Non-pigmented ciliary epithelial cell (primary cell): ENCODE measurements at places on chromosomes 12 and 14.

- DNase-seq = no peak
Measured at GRCh38 chr12:52493172-52493571, at the start of gene KRT6A. Gene KRT6A (minus strand): TSS chr12:52493257. CDS start chr12:52493188, 69 bp downstream.

DNA sequence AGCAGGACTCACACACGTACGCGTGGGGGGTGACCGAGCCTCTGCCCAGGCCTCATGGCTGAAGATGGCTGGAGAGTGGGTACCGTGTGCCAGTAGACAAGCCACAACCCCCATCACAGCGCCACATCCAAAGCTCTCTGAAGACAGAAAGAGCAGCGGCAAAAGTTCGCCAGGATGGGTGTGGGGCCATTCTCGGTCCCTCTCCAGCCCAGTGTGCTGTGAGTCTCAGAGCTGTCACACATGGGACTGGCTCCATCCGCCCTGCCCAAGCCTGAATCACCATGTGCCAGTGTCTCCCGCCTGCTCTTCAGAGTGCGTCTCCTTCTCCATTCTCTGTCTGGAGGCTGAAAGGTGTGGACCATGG is 5.7 kb downstream of the TMEM179 start:
- DNase-seq = no peak

- DNase-seq = no peak
Measured at GRCh38 chr12:2876431-2877046, 435 bp downstream of the FOXM1 start.

GRCh38 chr12:131525795-131526508 is 184.9 kb upstream of the SFSWAP start:
- no peak for DNase-seq

DNA sequence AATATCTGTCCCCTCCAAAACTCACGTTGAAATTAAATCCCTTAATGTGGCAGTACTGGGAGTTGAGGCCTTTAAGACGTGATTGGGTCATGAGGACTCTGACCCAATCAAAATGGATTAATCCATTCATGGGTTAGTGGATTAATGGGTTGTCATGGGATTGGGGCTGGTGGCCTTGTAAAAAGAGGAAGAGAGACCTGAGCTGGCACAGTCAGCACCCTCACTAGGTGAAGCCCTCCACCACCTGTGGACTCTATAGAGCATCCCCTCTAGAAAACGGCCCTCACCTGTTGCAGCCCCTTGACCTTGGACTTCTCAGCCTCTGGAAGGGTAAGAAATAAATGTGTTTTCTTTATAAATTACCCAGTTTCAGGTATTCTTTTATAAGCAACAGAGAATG is 53.0 kb downstream of the SPRING1 start:
- no peak for DNase-seq

DNA sequence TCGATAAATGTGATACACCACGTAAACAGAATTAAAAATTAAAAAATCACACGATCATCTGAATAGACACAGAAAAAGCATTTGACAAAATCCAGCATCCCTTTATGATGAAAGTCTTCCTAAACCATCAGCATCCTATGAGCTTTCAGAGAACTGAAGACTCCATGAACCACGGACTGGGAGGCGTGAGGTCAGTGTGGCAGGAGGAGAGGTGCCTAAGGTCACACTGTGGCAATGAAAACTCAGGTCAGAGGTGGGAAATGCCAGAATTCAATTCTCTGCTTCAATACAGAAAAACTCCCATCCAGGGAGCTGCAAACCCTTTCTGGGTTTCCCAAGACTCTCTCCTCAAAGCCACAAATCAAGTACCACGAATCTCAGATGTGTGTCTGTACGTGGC is 51.6 kb downstream of the KDM2B start:
- no peak for DNase-seq

- no peak for DNase-seq
Measured at GRCh38 chr14:76643887-76644286, 117.4 kb upstream of the VASH1 start.

GRCh38 chr14:22300646-22301045 is 288.4 kb downstream of the DAD1 start:
- no peak for DNase-seq

- no peak for DNase-seq
Measured at GRCh38 chr12:108966378-108967151, 54.3 kb downstream of the SVOP start.

- no peak for DNase-seq
Measured at GRCh38 chr12:53061404-53062010, 11.6 kb downstream of the TNS2 start.

- no peak for DNase-seq
Measured at GRCh38 chr14:74685921-74686678, 26.8 kb downstream of the AREL1 start.

DNA sequence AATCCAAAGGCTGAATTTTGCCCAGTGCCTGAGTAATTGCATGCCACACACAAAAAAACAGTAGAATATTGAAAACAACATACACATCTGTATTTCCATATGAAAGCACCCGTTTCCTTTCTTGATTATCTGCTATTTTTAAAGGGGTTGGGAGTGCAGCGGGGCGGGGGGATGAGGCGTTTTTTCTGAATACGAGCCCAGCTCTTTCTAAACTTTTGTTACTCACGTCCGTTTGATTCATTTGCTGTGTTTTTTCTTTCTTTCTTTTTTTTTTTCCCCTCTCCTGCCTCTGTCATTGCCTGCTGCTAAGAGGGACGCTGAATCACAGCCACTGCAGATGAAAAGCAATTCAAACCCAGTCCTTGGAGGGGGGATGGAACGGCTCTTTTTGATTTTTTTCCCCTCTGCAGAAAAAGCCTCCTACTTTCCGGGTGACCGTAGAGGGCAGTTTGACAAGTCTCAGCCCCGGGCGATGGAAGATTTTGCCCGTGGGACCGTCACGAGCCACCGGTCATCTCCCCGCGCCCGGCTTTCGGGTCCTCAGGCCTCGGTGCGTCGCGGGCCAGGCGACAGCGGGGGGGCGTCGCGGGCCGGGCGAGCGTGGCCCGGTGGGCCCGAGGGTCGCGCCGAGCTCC is 572 bp upstream of the RASSF8 start:
- peak; percentile 65 for DNase-seq

GRCh38 chr12:52575948-52576347 is 2.3 kb upstream of the KRT74 start:
- DNase-seq = no peak

DNA sequence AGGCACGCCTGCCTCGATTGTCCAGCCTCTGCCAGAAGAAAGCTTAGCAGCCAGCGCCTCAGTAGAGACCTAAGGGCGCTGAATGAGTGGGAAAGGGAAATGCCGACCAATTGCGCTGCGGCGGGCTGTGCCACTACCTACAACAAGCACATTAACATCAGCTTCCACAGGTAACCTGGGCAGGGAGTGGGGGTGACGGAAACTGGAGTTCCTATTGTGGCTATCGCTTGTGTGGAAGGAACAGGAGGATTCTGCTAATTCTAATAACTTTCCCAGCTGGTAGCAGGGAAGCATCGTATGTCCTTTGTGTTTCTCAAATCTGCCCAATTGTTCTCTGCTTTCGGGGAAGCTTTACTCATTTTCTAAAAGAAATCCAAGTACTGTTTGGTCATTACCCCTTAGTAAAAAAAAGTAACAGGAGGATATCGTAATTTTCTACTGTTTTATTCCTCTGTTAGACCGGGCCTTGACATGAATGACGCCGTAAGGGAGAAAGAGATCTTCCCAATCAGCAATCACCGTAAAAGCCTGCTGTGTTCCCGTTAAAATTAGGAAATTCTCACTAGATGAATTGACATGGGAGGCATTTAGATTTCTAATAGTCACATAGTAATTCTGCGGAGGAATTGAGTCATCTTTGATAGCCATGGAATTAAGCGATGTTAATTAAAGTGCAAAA is 449 bp downstream of the THAP2 start:
- DNase-seq = no peak

GRCh38 chr12:75974323-75975187 is 57.0 kb downstream of the PHLDA1 start:
- no peak for DNase-seq

DNA sequence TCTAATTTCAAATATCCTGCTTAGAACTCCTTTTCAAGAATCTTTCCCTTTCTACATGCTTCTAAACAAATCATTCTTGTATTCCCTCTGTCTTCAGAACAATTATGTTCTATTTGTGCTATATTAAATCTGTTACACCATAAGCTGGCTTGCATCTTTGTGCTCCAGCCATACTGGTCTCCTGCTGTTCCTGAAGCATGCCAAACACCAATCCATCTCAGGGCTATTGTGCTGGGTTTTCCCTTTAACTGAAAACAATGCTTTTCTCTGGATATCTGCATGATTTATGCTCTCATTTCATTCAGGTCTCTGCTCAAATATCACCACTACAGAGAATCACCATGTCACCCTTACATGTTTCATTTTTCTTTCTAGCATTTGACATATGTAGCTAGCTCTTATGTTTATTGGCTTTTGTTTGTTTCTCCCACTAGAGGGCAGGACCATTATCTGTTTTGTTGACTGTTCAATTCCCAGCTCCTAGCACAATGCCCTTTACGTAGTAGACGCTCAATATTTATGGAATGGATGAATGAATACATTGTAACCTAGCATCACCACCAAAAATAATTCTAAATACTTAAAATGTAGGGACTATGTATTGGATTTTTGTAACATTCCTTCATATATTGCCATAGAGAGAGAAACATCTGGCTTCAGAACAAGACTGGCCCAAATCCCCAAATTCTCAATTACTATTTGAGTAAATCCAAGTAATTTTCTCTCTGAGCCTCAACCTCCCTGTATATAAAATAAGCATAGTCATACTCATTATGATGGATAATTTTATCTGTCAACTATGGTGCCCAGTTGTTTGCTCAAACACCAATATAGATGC is 302.0 kb upstream of the SYT1 start:
- no peak for DNase-seq

DNA sequence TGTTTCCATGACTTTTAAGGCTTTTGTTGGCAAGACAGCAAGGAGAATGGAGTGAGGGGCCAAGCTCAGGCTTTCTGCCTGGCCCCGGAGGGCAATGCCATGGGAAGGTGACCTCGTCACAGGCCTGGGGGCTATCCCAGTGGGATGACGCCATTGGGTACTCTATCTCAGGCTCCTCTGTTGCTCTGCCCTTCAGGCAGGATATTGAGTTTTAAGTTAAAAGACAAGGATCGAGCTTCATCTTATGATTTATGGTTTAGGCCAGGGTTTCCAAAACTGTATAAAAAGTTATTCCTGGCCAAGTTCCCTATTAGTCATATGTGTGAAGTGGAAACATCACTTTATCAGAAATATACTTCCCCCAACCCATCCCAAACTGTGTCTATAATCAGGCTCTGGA is 127.7 kb downstream of the ZFP36L1 start:
- DNase-seq = no peak

DNA sequence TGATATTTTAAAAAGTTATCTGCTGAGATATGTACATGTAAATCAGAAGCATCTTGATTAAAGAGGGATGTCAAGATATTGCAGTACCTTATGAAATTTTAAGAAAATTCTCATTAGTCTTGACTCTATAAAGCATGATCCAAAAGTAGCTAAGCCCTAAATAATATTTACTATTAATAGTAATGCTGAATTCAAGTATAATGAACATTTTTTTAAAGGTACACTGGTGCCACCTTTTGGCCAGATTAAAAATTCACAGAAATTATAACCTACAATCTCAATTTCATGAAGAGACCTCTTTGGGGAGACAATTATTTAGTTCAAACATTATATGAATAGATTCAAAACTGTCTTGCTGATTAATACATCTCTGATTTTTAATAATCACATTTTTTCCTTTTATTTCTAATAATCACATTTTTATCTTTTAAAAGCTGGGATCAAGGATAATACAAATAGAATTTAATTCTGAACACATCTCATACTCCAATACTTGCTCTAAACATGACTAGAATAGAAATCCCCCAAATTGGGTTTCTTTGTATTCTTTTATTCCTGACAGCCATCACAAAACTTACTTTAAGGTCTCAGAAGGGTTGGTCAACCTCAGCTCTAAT is 13.4 kb downstream of the AKAP5 start:
- DNase-seq = no peak

GRCh38 chr14:63896278-63896720 is 43.5 kb downstream of the SYNE2 start:
- DNase-seq = peak; percentile 71

GRCh38 chr14:69242311-69243224 is 17.4 kb upstream of the GALNT16 start:
- peak; percentile 40 for DNase-seq

DNA sequence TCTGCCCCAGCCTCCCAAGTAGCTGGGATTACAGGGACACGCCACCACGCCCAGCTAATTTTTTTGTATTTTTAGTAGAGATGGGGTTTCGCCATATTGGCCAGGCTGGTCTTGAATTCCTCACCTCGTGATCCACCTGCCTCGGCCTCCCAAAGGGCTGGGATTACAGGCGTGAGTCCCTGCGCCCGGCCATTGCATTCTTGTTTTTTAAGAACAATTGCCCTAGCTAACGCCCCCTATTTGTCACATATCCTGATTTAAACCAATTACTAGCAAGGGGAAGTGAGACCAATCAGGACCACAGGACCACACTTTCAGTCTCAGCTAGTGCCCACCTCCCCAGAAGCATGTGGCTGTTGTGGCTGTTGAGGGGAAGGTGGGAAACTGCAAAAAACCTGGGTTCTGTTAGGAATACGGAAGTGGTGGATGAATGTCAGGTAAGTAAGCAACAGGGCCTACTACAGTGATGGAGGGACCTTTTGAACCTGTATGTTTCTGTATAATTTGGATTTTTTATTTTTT is 37.8 kb upstream of the NFYB start:
- DNase-seq = no peak

DNA sequence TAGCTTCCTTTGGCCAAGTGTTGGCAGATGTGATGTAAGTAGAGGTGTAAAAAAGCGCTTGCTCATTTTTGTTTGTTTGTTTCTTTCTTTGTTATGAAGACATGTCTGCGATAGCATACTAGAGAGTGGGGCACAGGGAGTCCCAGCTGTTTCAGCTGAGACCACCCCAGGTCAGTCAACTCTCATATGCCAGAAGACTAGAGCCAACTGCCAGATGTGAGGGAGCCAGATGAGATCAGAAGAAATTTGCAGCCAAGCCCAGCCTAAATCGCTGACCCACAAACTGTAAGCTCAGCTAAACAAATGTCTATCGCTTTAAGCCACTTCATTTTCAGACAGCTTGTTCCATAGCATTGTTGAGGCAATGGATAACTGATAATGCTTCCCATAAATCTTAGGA is 397.1 kb downstream of the APAF1 start:
- DNase-seq = no peak

DNA sequence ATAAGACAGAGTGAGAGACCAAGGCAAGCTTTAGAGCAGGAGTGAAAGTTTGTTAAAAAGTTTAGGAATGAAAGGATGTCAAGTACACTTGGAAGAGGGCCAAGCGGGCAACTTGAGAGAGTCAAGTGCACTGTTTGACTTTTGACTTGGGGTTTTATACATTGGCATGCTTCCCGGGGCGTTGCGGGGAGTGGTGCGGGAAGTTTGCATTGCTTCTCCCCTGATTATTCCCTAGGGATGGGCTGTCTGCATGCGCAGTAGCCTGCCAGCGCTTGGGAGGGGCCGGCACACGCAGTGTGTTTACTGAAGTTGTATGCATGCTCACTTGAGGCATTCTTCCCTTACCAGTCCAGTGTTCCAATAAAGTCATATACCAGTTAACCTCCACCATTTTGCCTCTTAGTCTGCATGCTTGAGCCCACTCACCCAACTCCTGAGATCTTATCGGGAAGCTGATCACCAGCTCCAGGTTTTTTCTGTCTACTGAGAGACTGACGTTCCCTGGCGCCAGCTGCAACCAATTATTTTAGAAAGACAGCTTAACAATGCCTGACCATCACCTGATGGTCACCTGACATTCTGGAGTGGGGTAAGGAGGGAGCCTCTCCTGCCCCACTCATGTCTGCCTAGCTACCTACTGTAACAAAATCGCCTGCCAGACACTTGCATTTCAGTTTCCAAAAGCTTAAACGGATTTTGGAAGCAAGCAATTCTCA is 53.2 kb downstream of the DACT1 start:
- no peak for DNase-seq
